Stimulated activated memory B cell treated with anti-CD40 and anti-IgM and Interleukin-4, amounts not matched to agents 10 μg/mL and 1 μg/mL and 100 μg/mL, for 72 hours (primary cell): ENCODE measurements at places on chromosomes 6 and 20.

DNA sequence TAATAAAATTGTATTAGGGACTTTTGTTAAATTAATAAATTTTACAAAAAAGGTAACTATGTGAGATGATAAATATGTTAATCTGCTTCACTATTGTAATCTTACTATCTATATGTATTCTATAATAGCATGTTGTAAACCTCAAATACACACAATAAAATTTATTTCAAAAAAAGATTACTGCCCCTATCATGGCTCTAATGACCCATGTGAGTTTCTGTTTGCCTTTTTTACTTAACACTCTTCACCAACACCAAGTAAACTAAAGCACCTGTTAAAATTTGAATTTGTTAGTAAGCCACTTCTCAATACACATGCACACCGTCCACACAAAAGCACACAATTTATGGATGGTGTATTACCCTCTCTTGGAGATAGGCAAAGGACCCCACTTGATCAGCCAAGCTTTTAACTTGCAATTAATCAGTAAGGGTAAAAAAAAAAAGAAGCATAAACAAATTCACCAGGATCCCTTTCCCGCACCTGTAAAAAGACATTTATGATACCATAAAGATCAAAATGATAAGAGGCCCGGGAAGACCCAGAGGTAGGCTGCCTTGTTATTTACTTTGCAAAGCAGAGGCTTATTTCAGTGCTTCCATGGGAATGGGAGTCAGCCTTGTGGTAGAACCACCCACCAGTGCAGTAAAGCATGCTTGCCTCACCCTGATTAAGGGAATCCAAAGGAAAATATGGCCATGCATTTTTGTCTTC, 28.6 kb upstream of the PKHD1 start:
- ATAC-seq = no peak

- no peak for ATAC-seq
These were observed 25.7 kb upstream of the IGF2R start for GRCh38 chr6:159943101-159943632.

DNA sequence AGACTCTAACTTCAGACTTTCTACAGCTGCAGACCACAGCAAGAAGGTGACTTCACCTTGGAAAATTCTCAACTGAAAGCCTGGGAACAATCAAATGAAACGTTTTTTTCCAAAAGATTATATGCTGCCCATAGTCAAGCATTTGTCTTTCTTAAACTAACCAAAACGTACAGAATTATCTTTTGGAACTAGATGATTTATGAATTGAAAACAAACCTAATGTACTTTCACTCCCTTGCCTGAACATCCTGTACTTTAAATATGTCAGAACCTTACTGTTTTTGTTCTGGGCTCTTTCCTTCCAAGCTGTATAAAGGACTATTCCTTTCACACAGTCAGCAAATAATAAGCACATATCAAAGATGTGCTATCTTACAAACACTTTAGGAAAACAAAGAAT, 62.4 kb upstream of the TNFAIP3 start:
- ATAC-seq = no peak

- no peak for ATAC-seq
These were observed 52.8 kb downstream of the YTHDF1 start for GRCh38 chr20:63163171-63163570.

DNA sequence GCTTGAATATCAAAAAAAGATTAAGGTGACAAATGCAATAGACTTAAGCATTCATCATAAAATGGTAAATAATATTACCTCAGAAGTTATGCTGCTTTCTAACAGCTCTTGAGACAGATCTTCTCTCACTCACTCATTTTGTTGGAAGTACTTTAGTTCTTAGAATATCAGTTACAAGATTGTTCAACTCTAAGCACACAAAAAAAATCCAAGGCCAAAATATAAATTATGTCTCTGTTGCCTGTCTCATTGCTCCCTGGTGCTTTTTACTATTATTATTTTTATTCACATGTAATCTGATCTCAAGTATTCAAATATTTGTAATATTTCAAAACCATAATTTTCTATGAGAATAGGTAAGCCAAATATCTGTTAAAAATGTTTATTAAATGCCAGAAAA, 259.4 kb upstream of the HSF2 start:
- ATAC-seq = no peak

GRCh38 chr6:155120034-155120433, 124.9 kb downstream of the TIAM2 start:
- ATAC-seq = no peak

- ATAC-seq = no peak
These were observed 490.7 kb upstream of the BTBD3 start for GRCh38 chr20:11426948-11427347.

DNA sequence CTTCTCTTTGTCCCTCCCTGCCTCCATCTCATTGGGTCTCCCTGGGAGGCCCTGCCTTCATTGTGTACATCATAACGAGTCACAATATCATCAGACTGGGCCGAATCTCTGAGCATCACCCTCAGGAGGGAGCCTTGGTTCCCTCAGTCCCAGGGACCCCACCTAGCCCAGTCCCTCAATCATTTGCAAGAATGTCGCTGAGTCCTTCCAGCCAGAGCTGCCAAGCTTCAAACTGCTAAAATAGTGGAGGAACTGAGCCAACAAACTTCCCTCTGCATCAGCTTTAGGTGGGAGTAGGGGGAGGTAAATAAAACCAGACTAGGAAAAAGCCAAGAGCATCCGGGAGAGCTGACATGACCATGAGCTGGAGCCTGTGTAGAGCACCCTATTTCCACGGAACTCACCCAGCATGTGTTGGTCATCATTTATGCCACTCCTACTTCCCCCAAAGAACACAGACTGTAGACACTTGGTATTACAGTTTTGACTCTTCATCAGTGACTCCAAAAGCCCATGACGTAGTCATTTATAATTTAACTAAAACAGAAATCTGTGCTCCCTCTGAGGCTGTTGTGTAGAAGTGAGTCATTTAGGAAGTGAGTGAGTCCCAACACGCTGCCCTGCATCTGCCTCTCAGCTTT, 28.8 kb upstream of the IL17A start:
- peak; percentile 88 for ATAC-seq

DNA sequence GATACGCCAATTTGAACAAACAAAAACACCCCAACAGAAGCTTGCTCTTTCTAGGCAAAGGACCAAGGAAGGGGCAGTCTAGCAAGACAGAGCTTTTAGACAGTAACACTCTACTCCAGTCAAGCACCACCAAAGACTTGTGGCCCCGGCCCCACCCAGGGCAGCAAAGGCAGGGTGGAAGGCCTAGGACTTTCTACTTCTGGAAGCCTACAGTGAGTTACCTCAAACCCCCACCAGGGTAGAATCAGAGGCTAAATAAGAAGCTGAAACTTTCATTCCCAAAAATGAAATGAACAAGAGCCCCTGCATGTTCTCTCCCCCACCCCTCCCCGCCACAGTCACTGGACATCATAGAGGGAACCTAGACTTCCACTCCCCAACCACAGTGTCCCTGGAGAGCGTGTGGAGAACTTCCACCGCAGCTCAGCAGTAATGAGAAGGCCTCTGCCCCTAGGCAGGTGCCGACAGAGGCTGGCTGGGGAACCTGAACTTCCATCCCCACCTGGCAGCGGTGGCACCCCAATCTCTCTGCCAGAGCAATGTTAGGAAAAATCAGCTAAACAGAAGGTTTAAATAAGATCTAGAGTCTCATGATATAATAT, 40.0 kb downstream of the KATNA1 start:
- peak; percentile 67 for ATAC-seq

DNA sequence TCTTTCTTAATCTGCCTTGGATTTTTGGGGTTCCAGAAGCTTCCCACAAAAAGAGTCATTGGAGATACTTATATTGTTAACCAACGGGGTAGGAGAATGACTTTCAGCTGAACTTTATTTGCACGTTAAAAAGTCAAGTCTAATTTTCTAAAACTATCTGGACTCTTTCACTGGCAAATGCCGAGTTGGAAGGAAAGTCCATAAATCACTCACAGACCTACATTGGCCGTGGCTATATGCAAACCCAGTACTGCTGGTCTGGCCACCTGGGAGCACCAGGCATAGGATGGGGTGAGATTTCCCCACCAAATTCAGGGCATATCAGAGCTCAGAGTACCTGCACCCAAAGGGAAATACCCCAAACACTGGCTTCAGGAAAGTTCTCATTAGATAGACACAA, 71.3 kb upstream of the SALL4 start:
- no peak for ATAC-seq

DNA sequence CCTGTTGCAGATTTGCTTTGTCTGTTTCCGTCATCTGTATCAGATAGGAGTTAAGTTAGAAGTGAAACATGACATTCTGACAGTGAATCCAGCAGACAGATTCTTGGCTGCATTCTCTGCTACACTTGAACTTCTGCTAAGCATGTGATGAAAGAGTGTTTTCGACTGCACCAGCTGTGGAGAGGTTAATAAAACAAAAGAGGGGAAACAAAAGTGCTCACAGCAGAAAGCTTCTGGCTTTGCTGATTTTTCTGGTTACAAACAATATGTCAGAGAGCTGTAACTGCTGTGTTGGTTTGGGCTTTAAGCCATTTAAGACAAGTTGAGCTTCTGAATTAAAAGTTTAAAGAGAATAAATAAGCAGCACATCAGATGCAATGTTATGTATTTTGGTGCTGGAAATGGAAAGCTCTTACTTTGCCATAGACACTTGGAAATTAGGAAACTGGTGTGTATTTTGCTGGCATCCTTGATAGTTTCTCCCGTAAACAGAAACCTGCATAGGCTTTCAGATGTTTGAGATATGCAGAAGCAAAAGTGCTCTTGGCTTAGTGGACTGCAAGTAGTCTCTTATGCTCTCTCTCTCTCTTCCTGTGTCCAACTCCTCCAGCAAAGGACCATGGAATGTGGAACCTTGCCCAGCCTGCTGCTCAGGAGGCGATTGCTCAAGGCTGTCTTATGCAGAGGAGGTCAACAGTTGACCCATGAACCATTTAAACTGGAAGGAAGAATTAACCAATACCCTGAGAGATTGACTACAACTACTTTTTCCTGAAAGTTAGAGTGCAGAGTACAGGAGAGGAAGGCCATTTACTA, 104.9 kb downstream of the RPS12 start:
- no peak for ATAC-seq

DNA sequence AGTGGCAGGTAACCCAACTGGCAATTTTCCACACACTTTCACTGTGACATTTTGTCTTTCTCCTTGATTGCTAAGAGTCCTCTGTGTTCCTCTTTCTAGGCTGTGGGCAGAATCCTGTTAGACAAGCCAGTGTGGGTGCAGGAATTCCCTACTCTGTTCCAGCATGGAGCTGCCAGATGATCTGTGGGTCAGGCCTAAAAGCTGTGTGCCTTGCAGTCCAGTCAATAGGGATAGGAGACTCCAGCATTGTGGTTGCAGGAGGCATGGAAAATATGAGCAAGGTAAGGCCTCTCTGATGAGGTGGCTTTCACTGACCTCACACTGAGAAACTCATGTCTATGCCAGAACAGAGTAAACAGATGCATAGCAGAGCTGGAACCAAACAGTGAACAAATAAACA, 5.1 kb downstream of the ACAT2 start:
- no peak for ATAC-seq

GRCh38 chr20:37919389-37920040, 16.6 kb downstream of the VSTM2L start:
- ATAC-seq = no peak

DNA sequence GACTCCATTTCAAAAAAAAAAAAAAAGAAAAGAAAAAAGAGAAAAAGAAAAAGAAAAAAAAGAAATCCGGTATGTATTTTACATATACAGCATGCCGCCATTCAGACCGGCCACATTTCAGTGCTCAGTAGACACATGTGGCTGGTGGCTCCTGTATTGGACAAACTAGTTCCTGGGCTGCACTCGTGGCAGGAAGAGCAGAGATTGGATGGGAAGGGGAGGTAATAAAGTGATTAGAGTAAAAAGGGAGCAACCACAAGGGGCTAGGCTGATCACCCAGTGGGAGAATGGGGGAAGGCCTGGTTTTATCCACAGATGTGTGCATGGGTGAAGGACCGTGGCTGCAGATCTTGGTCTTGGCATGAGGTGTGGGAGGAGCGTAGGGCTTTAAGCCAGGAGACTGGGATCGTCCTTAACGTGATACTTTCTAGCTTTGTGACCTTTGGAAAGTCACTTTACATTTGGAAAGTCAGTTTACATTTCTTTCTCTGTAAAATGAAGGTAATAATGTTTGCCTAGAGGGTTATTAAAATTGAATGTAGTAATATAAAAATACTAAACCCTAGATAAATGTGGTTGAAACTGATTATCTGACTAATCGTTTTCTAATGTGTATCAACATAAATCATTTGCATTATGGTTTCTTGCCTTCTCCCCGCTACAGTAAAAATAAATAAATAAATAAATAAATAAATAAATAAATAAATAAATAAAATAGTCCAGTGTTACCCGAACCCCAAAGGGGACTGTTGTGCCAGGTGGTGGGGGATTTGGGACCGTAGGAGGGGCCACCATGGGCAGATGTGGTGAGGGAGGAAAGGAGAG, 869 bp upstream of the TRIM15 start:
- peak; percentile 35 for ATAC-seq

DNA sequence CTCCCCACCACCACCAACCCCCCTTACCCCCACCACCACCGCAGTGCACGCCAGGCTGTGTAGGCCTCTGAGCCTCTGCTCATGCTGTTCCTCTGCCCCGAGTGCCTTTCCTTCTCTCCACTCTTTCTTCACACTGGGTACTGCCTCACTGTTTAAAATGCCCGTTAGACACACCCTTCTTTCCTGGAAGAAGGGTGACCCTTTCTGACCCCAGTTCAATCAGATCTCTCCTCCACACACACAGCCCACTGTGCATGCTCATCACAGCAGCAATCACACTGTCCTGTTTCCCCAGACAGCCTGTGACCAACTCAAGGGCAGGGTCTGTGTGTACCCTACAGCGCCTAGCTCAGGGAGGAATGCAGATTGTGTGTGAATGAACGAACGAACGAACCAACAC, 10.0 kb downstream of the TMEM74B start:
- no peak for ATAC-seq

- ATAC-seq = no peak
These were observed 114.2 kb upstream of the JARID2 start for GRCh38 chr6:15131651-15132061.

DNA sequence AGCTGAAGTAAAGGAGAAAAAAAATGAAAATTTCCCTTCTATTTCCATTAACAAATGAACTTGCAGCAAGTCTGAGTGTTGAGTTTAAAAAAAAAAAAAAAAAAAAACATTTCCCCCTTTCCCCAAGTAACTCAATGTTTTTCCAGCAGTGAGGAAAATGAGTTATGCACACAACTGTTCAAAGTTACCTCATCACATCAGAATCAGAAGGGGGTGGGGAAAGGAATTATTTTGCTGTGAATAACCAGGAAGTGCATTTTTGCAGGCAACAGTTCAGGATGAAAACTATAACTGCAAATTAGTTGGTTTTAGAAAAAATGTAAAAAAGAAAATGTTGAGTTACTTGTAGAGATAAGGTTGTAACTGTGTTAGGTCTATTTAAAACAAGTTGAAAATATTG, 568.9 kb upstream of the CITED2 start:
- ATAC-seq = no peak
